ENCODE measurements at places on chromosomes 16 and 17.
A peak's percentile ranks its signal among the peaks of the same experiment; 100 is the strongest.

DNA sequence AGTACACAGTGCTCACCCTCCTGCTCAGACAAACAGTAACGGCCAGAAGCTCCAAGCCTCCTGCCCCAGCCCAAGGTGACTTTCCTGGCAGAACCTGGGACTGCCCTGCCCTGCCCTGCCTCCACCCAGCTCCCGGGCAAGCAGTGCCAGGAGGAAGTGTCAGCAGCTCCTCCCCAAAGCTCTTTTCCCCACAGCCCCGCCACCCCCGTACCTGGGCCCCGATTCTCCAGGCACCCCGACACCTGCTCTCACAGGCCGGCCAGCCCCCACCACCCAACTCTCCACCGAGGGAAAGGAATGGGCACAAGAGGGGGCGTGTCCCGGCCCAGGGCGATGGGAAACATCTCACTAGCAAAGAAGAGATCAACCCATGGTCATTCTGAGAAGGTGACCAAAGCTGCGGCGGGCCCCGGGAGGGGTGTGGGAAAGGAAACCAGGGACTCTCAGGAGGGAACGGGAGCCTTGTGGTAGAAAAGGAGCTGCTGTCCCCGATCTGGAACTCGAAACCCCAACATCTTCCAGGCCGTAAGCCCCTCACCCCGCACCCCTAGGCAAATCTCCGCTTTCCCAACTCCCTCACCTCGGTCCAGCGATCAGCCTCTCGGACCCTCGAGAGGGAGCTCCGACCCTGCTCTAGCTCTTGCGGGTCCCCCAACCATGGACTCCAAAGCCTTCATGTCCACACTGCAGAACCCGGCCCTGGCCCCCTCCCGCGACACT lies 1.2 kb downstream of the BCAR1 start:
- no peaks in the 10 kb centered on the region for H3K4me1 ChIP-seq
- H3K36me3 ChIP-seq: no peaks in the 10 kb centered on the region
- H3K4me3 ChIP-seq: no peak overlapping the region
- DNase-seq: no peak

- H3K4me1 ChIP-seq: no peaks in the 10 kb centered on the region
- peaks cover 33% of the 10 kb centered on the region for H3K36me3 ChIP-seq
- H3K27ac ChIP-seq: no peak overlapping the region
- H3K27me3 ChIP-seq: no peaks in the 10 kb centered on the region
Measured at GRCh38 chr16:20829536-20829935, 23.2 kb downstream of the REXO5 start.

GRCh38 chr17:39199820-39200069 lies 338 bp upstream of the RPL19 start:
- H3K27me3 ChIP-seq: no peaks in the 10 kb centered on the region
- peaks cover 41% of the 10 kb centered on the region for H3K36me3 ChIP-seq
- peak overlapping the region; percentile 98 for H3K27ac ChIP-seq
- H3K4me3 ChIP-seq: peak overlapping the region; percentile 93

- no peaks in the 10 kb centered on the region for H3K27me3 ChIP-seq
- H3K4me1 ChIP-seq: no peaks in the 10 kb centered on the region
- DNase-seq: no peak
- no peaks in the 10 kb centered on the region for H3K36me3 ChIP-seq
Measured at GRCh38 chr16:78686601-78687000, 587.1 kb downstream of the WWOX start.

- peak overlapping the region; percentile 100 for H3K27ac ChIP-seq
- peak overlapping the region; percentile 87 for H3K4me3 ChIP-seq
- H3K4me1 ChIP-seq: peaks cover 53% of the 10 kb centered on the region
Measured at GRCh38 chr17:31509805-31510177, 118.3 kb downstream of the RAB11FIP4 start.

- no peak overlapping the region for H3K4me3 ChIP-seq
- DNase-seq: no peak
- H3K36me3 ChIP-seq: peaks cover 3% of the 10 kb centered on the region
- peaks cover 85% of the 10 kb centered on the region for H3K4me1 ChIP-seq
- H3K27ac ChIP-seq: peak overlapping the region; percentile 52
Measured at GRCh38 chr17:77385750-77386501, 245.2 kb downstream of the SEC14L1 start.

GRCh38 chr16:79653373-79653891 lies 52.9 kb upstream of the MAF start:
- H3K4me1 ChIP-seq: peaks cover 7% of the 10 kb centered on the region
- peaks cover 2% of the 10 kb centered on the region for H3K36me3 ChIP-seq
- no peak overlapping the region for H3K4me3 ChIP-seq

DNA sequence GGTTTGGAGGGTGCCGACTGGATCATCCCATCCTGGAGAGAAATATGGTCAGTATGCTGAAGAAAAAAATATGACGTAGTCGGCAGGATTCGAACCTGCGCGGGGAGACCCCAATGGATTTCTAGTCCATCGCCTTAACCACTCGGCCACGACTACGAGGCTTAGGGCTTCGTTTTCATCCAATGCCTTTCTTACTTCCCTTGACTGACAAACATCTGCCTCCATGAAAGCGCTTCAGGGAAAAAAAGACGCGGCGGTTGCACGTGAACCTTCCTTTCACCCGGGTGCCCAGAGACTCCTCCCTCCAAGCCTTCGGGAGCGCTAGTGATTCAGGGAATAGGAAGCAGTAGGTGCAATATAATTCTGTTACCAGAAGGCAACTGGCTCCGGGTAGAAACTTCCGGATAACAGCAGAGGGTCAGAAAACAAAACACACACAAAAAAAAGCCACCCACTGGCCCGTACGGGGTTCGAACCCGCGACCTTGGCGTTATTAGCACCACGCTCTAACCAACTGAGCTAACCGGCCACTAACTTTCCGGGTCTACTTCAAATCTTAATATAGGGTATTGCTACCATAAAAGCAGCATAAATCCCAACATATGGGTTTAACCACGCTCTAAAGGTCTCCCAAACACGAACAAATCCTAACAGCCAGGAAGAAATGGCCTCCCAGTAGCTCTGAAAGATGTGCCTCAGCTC lies 16.3 kb upstream of the AURKB start:
- peaks cover 46% of the 10 kb centered on the region for H3K4me1 ChIP-seq
- peaks cover 13% of the 10 kb centered on the region for H3K27me3 ChIP-seq
- H3K27ac ChIP-seq: peak overlapping the region; percentile 94
- H3K4me3 ChIP-seq: peak overlapping the region; percentile 70
- H3K36me3 ChIP-seq: peaks cover 48% of the 10 kb centered on the region

GRCh38 chr17:56291226-56291805 lies 138.0 kb downstream of the ANKFN1 start:
- DNase-seq: no peak
- H3K4me1 ChIP-seq: peaks cover 33% of the 10 kb centered on the region
- H3K36me3 ChIP-seq: peaks cover 2% of the 10 kb centered on the region

GRCh38 chr17:74345433-74346241 lies 16.0 kb downstream of the BTBD17 start:
- no peaks in the 10 kb centered on the region for H3K4me1 ChIP-seq
- DNase-seq: no peak
- peaks cover 3% of the 10 kb centered on the region for H3K27me3 ChIP-seq
- no peak overlapping the region for H3K27ac ChIP-seq
- no peaks in the 10 kb centered on the region for H3K36me3 ChIP-seq

GRCh38 chr16:2787961-2788360 lies 601 bp upstream of the PRSS33 start:
- H3K36me3 ChIP-seq: no peaks in the 10 kb centered on the region
- H3K4me3 ChIP-seq: no peak overlapping the region
- H3K27me3 ChIP-seq: peaks cover 23% of the 10 kb centered on the region
- DNase-seq: no peak
- no peak overlapping the region for H3K27ac ChIP-seq
- H3K4me1 ChIP-seq: no peaks in the 10 kb centered on the region

DNA sequence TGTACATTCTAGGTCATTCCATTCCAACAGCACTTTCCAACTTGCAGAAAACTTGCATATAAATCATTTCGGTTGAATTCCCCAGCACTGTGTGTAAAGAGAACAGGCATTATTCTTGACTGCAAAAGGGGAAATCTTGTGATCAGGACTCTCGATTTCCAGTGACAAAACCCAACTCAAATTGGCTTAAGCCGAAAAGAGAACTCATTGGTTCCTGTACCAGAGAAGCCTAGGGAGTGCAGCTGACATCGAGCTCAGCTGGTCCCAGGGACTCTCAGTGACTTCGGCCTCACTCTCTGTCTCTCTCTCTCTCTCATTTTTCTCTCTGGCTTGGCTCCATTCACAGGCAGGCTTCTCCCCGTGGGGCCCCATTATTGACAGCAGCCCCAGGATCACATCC lies 30.7 kb downstream of the CD300LF start:
- H3K36me3 ChIP-seq: no peaks in the 10 kb centered on the region
- H3K4me1 ChIP-seq: peaks cover 16% of the 10 kb centered on the region
- no peak overlapping the region for H3K27ac ChIP-seq
- DNase-seq: no peak
- H3K27me3 ChIP-seq: peaks cover 20% of the 10 kb centered on the region

DNA sequence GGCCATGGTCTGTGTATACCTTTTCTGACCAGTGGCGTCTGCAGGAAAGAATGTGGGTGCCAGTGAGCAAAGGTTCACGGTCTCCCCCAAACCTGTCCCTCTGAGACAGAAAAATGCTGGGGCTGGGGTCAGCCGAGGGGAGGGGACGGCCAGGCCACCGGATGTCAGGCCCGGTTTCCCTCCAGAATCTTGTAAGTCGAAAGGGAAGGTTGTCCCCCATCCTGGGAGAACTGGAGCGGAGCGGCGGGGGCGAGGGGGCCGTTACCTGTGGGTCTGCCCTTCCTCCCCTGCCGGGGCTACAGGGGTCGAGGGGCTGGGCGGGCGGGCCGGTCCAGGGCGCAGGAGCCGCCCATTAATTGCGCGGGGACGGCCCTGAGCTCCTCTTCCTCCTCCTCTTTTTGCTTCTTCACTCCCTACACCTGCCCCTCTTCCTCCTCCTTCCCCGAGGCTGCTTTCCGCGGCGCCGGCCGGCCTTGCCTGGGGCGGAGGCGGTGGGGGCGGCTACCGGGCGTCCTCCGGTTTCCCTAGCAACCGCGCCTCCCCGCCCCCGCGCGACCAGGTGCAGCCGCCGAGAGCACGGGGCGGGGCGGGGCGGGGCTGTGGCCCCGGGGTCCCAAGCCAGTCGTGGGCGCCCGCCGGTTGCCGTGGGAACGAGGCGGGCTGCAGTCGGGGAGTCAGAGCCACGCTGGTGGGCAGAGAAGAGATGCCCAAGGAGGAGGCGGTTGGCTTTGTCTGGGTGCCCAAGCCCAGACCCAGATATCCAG lies at the start of gene MARCHF10:
Gene MARCHF10 (minus strand): TSS at position 503 of the 764 bp plus-strand sequence. CDS start 6,579 bp downstream, outside the sequence.
- DNase-seq: no peak
- H3K4me3 ChIP-seq: no peak within 1 kb of the TSS
- no peaks in the 10 kb centered on the region for H3K4me1 ChIP-seq
- H3K27me3 ChIP-seq: peaks cover 39% of the 10 kb centered on the region
- no peaks in the 10 kb centered on the region for H3K36me3 ChIP-seq

- no peaks in the 10 kb centered on the region for H3K27me3 ChIP-seq
- H3K36me3 ChIP-seq: no peaks in the 10 kb centered on the region
- H3K4me3 ChIP-seq: no peak overlapping the region
- no peak for DNase-seq
Measured at GRCh38 chr17:15106540-15106939, 158.6 kb downstream of the PMP22 start.

DNA sequence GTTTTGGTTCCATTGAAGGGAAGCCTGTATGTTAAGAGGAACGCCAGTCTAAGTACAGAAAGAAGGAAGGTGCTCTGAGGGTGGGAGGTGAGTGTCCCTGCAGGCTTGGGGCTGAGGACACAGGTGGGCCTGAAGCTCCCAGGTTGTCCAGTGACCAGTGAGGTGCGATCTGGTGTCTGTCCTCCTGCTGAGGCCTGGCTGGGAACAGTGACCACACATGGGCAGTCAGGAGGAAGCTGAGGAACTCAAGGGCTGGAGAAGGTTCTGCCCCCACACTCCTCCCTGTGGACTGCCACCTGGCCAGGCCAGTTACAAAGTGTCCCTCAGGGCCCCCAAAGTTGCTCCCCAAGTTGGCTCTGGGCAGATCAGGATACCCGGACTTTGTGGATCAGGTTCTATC lies 102.1 kb downstream of the N4BP1 start:
- no peak for DNase-seq
- H3K27me3 ChIP-seq: peaks cover 2% of the 10 kb centered on the region
- no peaks in the 10 kb centered on the region for H3K4me1 ChIP-seq
- H3K4me3 ChIP-seq: no peak overlapping the region
- H3K36me3 ChIP-seq: no peaks in the 10 kb centered on the region

DNA sequence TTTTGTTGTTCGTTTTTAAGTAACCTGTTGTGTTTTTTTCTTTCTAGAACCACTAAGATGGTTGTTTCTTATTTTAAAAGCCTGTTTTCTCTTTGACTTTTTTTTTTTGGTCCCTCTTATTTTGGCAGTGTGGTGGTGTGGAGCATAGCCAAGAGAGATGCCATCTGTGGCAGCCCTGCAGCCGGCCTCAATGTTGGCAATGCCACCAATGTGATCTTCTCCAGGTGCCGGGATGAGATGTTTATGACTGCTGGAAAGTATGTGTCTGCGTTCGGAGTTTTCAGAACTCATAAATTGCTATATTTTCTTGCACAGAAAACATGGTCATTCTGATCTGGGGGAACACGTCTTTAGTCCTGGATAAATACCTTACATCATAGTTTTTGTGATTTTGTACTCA lies 17.6 kb downstream of the CFAP52 start:
- H3K27ac ChIP-seq: no peak overlapping the region

- no peak overlapping the region for H3K4me3 ChIP-seq
- H3K4me1 ChIP-seq: peaks cover 52% of the 10 kb centered on the region
- peaks cover 21% of the 10 kb centered on the region for H3K36me3 ChIP-seq
Measured at GRCh38 chr16:70740914-70741782, 55.3 kb upstream of the MTSS2 start.

DNA sequence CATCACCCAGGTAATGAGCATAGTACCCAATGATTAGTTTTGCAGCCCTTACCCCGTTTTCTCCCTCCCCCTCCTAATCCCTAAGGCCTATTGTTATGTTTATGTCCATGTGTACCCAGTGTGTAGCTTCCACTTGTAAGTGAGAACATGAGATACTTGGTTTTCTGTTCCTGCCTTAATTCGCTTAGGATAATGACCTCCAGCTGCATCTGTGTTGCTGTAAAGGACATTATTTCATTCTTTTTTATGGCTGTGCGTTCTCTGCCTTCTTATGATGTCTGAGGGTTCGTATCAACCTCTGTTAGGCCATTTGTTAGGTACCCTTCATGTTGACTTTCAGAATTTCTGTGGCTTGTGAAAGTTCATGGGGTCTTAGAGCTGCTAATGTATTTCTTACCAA lies 31.0 kb downstream of the CTCF start:
- H3K36me3 ChIP-seq: peaks cover 10% of the 10 kb centered on the region
- H3K27me3 ChIP-seq: no peaks in the 10 kb centered on the region
- no peak overlapping the region for H3K4me3 ChIP-seq
- H3K27ac ChIP-seq: no peak overlapping the region
- H3K4me1 ChIP-seq: peaks cover 26% of the 10 kb centered on the region
- DNase-seq: no peak
